ENCODE measurements at places on chromosomes 1 and 21.

DNA sequence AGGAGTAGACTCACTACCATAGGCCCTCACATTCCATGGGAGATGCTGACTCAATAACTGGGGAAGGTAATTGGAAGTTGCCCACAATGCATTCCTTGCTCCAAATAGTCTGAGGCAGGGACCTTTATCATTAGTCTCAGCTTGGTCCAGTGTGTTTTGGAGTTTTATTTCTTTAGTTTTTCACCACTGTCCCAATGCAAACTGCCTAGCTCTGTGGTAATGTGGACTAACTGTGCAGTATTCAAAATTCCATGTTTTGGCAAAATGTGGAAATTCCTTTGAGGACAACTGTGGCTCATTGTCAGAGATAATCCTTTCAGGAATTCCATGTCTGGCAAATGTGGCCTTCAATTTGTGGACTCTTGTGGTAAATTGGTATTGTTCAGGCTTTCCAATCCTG, 78.1 kb upstream of the PAPPA2 start:
- DNase-seq: no peak

GRCh38 chr1:27138927-27139326, 16.0 kb downstream of the SLC9A1 start:
- DNase-seq: no peak

GRCh38 chr1:159790237-159790917, 9.6 kb downstream of the DUSP23 start:
- no peak for DNase-seq

DNA sequence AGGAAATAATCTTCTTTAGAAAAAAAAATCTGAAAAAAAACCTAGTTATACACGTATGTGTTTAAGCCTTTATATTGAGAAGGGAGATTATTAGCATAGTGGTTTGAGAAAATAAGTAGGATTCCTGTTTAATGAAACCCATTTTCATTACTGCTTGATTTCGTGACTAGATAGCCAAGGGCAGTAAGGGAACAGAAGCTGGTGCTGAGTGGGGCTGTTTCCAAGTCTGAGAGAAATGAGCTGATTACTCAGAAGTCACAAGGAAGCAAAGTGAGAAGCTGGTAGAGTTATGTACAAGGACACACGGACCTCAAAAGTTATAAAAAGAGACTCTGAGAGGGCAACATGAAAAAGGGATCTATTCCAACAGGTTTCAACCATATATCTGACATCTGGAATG, 256.5 kb downstream of the TTLL7 start:
- no peak for DNase-seq

DNA sequence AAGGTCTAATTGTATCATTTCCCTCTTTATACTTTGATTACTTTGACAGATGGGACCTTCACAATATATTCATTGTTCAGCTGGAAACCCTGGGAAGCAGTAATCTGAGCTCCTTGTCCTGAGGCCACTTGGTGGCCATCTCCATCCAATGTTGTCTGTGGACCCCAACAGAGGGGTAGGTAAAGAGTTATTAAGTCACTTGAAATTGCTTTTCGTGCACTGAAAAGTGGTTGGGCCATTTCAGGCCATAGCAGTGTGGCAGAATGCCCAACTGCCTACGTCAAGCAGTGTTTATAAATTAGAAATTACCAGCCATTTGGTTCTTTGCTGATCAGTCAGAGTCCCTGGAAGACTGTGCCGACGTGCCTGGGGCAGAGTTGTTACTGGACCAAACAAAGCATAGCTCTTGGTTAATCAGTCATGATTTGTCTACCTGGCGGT, 308.3 kb upstream of the USP25 start:
- peak; percentile 60 for DNase-seq

DNA sequence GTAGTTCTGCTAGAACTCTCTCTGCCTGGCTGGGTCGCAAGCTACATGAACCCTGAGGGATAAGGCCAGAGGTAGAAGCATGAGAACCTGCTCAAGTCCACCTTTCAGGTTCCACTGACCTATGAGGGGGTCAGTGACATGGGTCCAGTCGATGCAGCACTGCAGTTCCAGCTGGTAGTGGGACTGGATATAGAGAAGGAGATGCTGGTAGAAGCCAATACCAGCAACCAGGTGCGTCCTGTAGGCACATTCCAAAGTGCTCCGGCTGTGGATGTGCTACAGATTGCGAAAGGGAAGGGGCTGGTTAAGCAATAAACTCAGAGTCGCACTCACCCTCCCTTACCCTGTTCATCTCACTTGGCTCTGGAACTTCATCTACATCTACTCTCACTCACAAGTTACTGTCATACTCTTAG, 5.7 kb downstream of the SMG5 start:
- no peak for DNase-seq

GRCh38 chr1:171509191-171509590, 23.9 kb downstream of the PRRC2C start:
- DNase-seq: no peak

GRCh38 chr1:85502625-85503083, 37.7 kb upstream of the DDAH1 start:
- DNase-seq: no peak

DNA sequence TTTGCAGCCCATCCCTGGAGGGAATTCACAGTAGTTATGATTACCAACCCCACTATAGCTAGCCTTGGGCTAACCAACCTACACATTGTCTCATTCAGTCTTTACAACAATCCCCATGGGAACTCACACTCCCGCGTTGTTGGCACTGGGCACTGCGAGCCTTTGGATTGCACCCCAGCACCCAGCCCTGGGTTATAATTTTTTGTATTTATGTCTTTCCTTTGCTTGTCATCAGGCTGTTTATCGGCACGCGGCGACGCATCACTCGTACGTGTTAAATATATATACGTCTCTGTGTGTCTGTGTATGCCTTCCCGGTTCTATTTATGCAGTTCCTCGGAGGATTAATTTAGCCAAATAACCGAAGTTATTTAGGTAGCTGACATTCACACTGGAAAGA, 47.2 kb upstream of the IGSF21 start:
- DNase-seq: no peak

DNA sequence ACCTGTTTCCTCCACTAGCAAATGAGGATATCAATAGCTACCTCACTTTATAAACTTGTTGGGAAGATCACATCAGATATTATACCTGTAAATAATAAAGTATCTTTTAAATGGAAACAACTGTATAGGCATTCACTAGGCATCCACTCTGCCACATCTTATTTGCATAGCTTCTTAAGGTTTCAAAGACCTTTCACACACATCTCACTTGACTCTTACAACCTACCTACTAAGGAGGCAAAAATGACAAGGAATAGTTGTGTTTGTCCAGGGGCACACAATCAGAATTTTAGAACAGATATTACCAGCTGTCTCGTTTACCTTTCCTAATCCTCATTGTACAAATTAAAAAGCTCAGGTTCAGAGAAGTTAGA, 51.5 kb downstream of the VANGL2 start:
- no peak for DNase-seq

DNA sequence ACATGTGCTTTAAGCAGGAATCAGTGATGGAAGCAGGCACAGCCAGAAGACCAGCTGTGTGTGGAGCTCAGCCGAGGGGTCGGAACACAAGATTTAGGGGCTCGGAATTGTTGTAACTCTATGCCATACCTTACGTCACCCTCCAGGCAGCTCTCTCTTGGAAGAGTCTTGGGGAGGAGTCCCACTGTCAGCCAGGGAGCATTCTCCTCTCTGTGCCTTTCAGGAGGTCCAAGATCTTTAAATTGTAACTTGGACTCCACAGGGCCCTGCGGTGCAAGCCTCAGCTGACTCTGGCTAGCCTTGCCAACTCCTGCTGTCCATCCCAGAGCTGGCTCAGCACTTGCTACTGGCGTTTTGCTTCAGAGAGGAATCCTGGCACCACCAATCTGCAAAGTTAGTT, 26.4 kb upstream of the ROR1 start:
- no peak for DNase-seq

- DNase-seq: no peak
Measured at GRCh38 chr1:223748773-223749733, 36.7 kb downstream of the CAPN2 start.

DNA sequence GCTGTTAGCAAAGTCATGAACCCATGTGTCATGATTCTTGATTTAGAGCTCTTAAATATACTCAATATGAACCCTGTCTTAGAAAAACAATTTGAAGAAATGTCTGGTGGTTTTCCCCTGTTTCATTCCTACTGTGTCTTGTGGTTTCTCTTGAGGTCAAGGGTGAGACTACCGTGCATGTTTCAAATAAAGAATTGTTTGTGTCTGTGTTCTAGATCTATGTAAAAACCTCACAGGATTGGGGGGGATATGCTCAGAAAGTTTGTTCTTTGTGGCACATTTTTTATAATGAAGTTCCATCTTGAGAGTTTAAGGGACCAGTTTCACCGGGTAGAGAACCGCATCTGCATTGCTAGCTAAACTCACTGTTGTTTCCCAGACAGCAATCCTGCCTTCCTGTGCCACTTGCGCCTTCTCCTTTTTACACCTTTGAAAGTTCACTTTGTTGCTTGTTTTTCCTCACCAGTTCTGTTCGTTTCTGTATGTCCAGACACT, 30.9 kb upstream of the CACYBP start:
- no peak for DNase-seq

DNA sequence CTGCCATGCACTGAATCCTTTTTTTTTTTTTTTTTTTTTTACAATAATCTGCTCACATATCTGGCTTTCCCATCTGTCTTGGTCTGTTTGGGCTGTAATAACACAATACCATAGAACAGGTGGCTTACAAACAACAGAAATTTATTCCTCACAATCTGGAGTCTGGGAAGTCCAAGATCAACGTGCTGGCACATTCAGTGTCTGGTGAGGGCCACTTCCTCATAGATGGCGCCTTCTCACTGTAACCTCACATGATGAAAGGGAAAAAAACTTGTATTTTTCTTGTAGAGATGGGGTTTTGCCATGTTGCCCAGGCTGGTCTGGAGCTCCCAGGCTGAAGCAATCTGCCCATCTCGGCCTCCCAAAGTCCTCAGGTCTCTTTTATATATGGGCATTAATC, 13.0 kb upstream of the PARP1 start:
- DNase-seq: no peak

GRCh38 chr1:65526049-65526556, 105.6 kb downstream of the LEPR start:
- DNase-seq: no peak

- no peak for DNase-seq
Measured at GRCh38 chr21:14982336-14982735, 82.5 kb downstream of the NRIP1 start.

DNA sequence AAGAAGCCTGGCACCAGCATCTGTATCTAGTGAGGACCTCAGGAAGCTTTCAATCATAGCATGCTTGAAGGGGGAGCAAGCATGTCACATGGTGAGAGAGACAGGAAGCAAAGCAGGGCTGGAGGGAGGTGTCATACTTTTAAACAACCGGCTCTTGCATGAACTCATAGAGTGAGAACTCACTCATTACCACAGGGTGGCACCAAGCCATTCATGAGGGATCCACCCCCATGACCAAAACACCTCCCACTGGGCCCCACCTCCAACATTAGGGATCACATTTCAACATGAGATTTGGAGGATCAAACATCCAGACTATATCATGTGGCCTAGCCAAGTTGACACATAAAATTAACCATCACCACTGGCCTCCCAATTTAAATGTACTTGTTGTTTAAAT, 125.1 kb upstream of the KCND3 start:
- DNase-seq: no peak

DNA sequence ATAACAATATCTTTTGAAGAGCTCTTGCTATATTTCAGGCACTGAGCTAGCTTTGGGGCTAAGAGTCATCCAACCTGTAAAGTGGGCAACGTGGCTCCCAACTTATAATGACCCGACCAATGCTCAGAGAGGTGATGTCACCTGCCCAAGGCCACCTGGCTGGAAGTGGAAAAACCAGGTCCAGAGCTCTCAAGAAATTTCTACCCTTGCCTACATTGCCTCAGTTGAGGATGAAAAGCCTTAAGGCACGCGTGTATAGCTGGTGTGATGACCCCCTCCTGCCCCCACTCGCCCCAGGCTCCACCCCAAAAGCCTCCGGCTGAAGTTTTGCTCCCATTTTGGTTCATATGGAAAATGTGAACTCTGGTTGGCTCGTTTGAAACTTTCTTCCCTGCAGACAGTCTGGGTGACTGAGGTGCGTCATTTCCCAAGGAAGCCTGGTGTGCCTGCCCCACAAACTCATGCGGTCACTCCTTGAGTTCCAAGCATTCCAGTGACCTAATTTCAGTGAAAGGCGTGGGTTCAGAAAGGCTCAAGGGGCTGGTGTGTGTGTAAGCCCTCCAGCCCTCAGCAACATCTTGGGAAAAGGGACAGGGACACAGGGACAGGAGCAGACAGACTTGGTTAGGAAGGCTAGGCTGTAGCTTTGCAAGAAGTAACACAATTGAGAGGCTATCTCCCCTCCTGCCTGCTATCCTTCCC, 20.5 kb downstream of the HTR1D start:
- DNase-seq: peak; percentile 88

GRCh38 chr1:47870480-47870879, 126.7 kb downstream of the TRABD2B start:
- DNase-seq: no peak

GRCh38 chr1:5239911-5240310, 585.5 kb downstream of the AJAP1 start:
- DNase-seq: no peak

GRCh38 chr1:40311692-40312091, 5.4 kb downstream of the COL9A2 start:
- no peak for DNase-seq

- no peak for DNase-seq
Measured at GRCh38 chr1:19381261-19381660, 69.1 kb downstream of the SLC66A1 start.

GRCh38 chr1:235008239-235008638, 120.4 kb downstream of the TOMM20 start:
- DNase-seq: no peak

- no peak for DNase-seq
Measured at GRCh38 chr1:37469386-37469785, 5.0 kb upstream of the ZC3H12A start.

DNA sequence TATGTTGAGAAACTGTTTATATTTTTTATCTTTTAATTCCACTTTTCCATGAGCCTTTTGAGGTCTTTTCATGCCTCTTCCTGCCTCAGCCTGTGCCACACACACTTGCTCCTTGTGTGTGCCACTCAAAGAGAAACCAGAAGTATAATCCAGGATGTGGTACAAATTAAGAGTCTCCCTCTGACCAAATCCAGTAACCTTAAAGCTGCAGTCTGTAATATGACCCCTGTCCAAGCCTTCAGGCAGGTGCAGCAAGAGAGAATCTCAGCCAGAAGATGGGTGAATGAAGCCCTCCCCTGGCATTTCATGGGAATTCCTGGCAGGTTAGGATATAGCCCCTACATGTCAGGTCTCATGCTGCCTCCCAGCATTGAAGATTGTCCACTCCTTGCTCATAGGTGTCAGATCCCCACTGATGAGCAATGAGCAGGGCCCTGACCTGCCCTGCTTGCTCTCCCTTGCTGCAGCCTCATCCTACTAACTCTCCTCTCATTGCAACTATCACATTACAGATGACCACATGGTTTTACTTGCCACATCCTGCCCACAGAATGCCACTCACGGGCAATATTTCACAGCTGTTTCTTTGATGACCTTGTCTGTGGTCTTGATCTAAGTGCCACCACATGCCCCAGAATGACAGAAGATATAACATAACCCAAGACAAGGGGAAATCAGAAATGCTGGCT, 169.3 kb downstream of the SEC16B start:
- DNase-seq: peak; percentile 46
